8988T (cell line): ENCODE measurements at places on chromosomes 12 and 14.

DNA sequence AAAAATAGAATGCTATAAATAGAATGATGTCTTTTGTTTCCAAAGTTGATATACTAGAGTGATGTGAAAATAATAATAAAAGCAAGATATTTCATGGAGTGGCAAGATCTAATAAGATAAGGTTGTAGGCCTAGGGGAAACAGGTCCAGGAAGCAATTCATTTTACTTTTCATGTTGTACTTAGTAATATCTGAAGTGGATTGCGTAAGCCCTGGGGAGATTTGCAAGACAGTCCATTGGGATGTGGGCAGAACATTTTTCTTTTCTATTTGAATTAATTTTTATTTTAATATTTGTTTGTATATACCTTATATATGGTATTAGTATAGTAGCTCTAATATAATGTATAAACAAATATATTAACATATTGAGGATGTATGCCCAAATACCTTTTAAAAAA is 7.5 kb downstream of the NUBPL start:
- DNase-seq: no peak

DNA sequence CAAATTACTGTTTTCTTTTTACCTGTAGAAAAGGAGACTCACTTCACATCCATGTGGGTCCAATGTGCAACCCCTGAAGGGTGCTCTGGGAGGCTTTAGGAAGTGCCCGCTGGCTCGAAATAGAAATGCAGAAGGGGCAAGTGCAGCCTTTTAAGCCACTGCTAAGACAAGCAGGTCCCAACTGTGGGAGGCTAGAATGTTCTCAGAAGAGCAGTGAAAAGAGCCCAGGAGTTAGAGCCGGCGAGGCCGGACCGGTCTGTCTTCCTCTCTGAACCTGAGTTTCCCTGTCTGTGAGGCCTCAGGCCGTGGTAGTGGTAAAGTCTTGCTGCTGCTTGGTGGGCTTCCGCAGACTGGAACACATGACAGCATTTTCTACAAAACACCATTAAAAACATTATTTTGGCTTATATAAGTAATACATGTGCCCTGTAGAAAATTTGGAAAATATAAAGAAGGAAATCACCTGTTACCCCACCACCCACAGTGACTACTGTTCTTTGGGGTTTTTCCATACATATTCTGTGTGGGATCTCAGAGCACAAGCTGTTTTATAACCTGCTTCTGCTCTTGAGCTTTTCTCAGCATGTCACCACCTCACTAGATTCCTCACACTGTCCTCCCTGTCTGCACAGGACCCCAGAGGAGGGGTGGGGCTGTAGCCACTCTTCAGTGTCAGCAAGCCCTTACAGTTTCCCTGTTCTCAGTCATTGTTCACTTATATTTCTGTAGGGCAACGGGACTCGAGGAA is 6.0 kb downstream of the CKB start:
- DNase-seq: no peak

GRCh38 chr12:104121001-104121400 is 17.0 kb downstream of the NFYB start:
- no peak for DNase-seq

GRCh38 chr14:64752909-64753308 is 48.7 kb downstream of the PLEKHG3 start:
- no peak for DNase-seq

GRCh38 chr12:20423557-20423956 is 55.2 kb downstream of the PDE3A start:
- no peak for DNase-seq

DNA sequence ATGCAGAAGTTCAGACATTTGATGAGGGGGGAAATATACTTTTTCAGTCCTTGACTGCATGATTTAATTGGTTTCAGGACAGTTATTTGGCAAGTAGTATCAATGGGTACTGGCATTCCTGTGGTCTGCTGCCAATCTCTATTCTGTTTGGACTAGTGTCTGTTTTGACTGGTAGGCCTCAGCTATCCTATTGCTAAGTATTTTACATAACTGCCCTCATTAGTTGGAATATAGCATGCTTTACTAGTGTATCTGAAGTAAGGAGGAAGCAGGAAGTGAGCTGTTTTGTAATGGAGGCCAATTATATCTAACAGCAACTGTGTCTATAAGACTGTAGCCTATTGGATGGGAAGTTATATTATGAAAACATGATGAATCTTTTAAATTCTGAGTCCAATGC is 104.3 kb downstream of the FLRT2 start:
- no peak for DNase-seq

- no peak for DNase-seq
Observed at GRCh38 chr14:84403585-84403984, 1126.4 kb upstream of the FLRT2 start.

- DNase-seq: no peak
Observed at GRCh38 chr12:31224768-31225448, 101.0 kb downstream of the SINHCAF start.

GRCh38 chr12:26340649-26341048 is 145.3 kb downstream of the SSPN start:
- no peak for DNase-seq

DNA sequence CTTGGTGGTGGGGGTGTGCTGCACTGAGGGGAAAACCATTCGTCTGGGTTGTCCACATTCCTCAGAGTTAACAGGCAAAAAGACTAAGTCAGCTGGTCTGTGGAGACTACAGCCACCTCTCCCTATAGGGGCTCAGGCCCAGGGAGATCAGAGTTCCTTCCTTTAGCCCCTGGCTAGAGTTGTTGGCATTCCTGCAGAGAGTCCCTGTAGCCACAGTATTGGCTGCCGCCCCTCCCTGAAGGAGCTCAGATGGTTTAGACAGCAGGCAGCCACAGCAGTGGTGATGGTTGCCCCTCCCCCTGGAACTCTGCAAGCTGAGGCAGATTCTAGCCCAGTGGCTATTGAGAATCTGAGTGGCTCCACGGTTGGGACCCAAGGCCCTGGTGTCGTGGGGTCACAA is 1072.5 kb upstream of the ATXN7L3B start:
- DNase-seq: no peak

- no peak for DNase-seq
Observed at GRCh38 chr12:75705749-75706711, 194.6 kb upstream of the KRR1 start.

DNA sequence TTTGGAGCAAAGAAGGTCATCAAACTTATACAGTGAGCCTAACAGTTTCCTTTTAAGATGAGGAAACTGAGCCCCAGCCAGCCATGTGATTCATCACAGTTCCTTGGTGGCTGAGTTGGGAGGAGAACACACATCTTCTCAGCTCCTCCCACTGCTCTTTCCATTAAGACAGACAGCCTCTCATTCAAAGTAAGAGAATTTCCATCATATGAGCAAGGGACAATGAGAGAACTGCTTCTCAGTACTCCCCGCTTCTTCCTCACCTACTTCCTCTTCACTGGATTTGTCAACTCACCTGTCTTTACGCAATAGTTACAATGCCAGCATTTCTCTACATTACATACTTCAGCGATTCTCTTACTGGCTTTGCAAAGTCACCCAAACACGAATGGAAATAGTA is 2.2 kb downstream of the IFNG start:
- no peak for DNase-seq

DNA sequence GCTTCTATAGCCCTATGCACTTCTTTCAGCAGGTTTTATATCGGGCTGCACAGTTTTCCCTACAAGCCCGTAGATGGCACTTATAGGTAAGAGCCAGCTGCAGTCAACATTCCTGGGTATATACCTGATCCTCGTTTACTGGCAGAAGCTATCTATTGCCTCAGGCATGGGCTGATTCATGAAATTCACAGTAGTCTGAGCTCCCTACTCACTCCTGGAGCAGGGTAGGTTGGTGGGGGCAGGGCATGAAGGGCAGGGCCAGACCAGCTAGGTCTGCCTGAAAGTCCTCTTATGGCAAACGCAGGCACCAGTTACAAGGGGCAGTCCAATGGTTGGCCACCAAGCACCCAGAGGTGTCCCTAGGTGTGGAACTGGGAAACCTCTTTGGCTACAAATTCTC is 345.8 kb downstream of the RPS29 start:
- no peak for DNase-seq

DNA sequence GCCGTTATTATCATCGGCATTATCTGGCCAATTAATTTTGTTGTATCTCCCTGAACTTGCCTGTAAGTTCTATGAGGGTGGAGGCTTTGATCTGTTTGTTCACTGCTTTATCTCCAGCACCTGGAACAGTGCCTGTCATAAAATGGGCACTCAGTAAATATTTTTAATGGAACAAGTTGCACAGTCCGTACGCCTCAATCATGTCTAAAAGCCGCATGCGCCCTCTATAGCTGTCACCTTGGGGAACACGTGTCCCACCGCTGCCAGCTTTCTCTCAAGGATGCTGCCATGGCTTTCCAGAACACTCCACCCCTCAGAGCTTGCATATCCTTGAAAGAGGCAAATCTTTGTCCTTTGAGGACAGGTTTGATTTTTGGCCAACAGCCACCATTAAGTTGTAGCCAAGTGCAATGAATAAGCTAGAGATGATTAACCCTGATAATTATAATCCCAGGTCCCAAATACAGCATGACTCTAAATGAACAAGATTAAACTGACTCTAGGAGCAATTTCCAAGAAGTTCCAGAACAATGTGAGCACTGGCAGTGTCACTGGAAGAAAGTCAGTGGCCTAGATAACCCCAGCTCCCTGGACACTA is 55.1 kb downstream of the ERH start:
- no peak for DNase-seq

- no peak for DNase-seq
Observed at GRCh38 chr12:86565038-86565437, 308.8 kb upstream of the MGAT4C start.

- peak; percentile 67 for DNase-seq
Observed at GRCh38 chr14:64806202-64806861, 73.4 kb downstream of the SPTB start.

DNA sequence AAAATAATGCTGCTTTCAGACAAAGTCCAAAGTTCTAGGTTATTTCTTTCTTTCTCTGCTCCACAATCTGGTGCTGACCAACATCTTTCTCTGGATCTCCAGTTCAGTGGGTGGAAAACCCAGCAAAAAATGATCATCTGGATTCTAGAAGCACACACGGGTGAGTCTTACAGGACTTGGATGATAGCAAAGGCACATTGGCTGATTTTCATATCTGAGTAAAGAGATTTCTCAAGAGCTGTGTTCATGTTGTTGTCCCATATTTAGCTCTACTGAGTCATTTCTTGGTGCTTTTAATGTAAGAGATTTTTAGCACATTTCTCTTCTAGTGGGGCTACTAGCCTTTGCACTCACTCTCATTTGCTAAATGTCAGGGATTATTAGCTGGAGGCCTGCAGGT is 336.7 kb downstream of the GALC start:
- DNase-seq: no peak

GRCh38 chr14:55103971-55104954 is 24.8 kb upstream of the LGALS3 start:
- DNase-seq: no peak

- DNase-seq: no peak
Observed at GRCh38 chr14:21917699-21918436, 244.2 kb upstream of the OR4E1 start.

DNA sequence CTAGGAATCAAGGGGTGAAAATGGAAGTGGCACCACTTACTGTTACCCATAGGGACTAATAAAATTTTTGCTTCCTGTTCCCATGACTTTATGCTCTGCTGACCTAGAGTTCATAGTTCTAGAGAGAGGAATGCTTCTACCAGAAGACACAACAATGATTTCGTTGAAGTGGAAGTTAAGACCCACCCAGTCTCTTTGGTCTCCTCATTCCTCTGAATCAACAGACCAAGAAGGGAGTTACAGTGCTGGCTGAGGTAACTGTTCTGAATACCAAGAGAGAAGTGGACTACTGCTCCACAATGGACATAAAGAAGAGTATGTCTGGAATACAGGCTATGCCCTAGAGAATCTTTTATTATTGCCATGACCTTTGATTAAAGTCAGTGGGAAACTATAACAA is 23.5 kb upstream of the DYRK2 start:
- DNase-seq: no peak

DNA sequence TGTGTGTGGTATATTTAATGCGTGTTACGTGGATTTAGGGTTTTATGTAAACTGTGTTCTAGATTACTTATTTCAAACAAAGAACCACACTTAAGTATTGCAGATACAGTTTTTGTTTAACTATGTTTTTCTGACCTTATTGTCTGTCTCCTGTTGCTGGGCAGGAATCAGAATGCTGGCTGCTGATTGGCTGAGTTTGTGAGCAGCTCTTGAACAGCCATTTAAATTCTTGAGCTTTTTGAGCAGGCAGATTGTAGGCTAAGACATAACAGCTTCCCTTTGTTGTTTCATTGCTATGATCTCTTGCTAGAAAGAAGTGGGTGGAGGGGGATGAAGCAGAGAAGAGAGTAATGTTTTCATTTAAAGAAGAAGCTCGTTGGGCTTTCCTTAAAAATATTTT is 52.2 kb downstream of the ATF7IP start:
- no peak for DNase-seq

DNA sequence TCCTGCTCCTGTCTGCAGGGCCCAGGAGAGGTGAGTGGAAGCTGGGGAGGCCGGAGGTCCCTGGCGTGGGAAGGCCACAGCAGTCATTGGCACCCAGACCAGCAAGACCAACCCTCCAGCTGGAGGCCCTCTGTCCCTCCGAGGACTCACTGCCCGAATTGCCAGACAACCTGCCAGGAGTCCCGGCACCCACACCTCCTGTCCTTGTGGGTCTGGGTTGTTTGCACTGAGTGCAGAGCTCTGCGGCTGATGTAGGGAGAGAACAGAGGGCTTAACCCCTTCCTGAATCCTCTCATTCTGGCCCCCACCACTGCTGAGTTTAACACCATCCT is 204.9 kb downstream of the KIF26A start:
- no peak for DNase-seq

- DNase-seq: no peak
Observed at GRCh38 chr12:66756631-66757030, 77.8 kb upstream of the GRIP1 start.

DNA sequence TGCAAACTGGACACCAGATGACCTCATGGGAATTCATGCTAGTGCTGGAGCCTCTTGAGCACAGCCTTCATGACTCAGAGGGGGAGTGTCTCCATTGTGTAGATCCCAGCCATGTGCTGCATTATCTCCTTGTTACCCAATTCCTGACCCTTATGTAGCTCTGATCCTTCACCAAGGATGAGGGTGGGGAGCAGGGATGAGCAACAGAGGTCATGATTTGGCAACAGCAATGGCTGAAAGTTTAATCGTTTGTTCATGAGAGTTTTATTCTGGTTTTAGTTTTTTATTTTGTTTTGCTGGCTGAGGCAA is 9.5 kb upstream of the BDKRB1 start:
- no peak for DNase-seq

GRCh38 chr12:9043766-9044165 is 54.4 kb downstream of the KLRG1 start:
- no peak for DNase-seq

- DNase-seq: no peak
Observed at GRCh38 chr14:104023325-104024055, 62.0 kb upstream of the ASPG start.

GRCh38 chr14:36019126-36019525 is 157.4 kb downstream of the PTCSC3 start:
- DNase-seq: no peak
